ENCODE measurements at places on chromosomes 1 and 21.
A peak's percentile ranks its signal among the peaks of the same experiment; 100 is the strongest.

DNA sequence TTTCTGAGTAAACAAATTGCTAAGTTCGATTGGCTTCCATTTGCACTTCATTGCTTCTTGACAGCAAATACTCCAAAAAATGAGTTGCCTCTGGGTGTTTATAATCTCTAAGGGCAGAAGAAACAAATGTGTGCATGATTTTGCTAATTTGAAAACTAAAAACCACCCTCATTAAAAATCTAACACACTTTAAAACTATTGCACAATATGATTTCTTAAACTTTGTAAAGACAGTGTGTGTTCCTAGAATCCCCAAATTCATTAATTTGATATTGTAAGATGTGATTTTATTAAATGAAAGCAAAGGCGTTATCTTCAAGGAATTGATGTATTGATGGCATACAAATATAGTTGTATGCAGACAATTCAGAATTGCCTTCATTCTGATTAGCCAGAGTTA lies 350.9 kb downstream of the OLFM3 start:
- DNase-seq, result no peak

DNA sequence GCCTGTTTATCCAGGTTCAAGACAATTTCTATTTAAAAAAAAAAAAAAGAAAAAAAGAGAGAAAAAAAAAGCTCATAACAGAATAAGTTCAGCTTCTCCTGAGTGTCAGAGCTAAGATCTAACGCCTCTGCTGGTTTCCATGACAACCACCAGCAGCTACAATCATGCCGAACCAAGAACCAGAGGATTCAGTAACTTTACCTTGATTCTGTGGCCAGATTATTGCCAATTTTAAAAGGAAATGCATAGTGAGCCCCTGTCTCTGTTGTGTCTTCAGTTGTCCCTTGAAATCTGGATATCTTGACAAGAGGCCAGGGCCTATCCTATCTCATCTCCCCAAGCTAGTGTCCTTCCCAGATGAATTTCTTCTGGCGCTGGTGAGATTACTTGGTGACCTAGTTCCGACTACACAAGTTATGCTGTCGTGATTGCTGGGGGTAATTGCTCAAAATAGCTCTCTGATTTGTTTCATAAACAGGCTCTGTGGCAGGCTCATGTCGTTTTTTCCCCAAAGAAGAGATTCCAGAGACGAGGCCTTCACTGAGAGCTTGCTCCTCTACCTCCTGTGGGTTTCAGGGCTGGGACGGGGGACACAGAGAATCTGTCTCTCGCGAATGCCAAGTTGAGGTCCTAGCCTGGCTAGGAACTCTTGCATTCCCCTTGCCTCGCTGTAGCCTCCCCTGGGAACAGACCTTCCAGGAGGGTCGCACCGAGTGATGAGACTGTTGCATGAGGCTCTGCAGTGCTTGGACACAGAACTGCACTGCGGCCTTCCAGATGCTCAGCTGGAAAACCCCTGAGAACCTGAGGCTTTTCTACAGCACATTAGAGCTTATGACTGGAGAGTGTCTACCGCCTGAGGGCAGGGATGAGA lies 32.4 kb upstream of the SCCPDH start:
- DNase-seq, result no peak

- DNase-seq, result peak; percentile 12
Observed at GRCh38 chr1:109240158-109241152, 8.9 kb upstream of the CELSR2 start.

- DNase-seq, result no peak
Observed at GRCh38 chr1:110125810-110126209, 13.6 kb downstream of the UBL4B start.

DNA sequence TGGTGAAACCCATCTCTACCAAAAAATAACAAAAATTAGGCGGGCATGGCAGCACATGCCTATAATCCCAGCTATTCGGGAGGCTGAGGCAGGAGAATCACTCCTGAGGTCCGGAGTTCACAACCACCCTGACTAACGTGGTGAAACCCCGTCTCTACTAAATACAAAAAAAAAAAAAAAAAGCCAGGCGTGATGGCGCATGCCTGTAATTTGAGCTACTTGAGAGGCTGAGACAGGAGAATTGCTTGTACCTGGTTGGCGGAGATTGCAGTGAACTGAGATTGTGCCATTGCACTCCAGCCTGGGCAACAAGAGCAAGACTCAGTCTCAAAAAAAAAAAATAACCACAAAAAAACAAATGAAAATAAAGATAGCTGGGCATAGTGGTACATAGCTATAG lies 42.3 kb downstream of the CC2D1B start:
- no peak for DNase-seq

DNA sequence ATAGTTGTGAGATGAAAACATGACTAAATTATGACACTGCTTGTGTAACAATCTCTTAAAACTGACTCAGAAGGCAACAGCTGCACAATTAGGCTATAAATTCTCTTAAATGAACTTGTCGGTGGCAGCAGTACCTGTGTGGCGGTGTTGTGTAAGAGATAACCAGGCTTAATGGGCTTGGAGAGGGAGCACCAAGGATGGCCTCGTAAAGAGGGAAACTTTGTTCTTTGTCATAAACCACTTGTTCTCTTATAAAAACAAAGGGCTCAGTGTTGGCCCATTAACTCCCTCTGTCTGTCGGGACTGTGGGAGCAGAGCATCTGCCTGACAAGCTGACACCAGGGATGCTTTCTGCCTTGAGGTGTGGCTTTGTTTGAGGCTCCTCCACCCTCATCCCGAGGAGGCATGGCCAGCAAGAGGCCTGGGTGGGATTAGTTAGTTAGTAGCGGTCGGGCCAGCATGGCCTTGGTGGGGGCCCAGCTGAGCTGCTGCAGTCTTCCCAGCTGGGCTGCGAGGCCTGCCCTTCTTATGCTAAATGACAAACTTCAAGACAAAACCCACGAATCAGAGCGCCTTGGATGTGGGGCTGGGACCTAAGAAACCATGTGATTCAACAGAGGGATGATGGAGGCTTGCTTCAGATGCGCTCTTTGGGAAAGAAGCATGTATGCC lies 171.4 kb downstream of the CAMTA1 start:
- DNase-seq, result no peak

GRCh38 chr1:207644852-207645634 lies at the start of gene CR1L:
Gene CR1L (plus strand): TSS chr1:207645133. CDS start chr1:207645234, 101 bp downstream.
- peak; percentile 77 for DNase-seq

GRCh38 chr1:240100371-240100934 lies 8.8 kb downstream of the FMN2 start:
- DNase-seq, result no peak

DNA sequence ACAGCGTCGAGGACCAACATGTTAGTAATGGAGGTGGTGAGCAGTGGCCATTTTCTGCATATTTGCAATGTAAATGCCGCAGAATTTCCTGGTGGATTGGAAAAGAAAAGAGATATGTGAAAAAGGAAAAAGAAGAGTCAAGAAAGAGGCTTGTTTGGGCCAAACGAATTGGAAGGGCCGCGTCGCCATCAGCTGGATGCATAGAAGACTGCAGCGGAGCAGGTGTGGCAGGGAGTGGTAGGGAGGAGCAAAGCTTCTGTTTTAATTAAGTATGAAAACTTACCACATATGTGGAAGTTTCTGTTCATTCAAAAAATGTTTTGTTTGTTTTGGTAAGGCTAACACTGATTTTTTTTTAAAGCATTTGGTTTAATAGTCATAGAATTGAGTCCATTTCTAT lies 690.7 kb downstream of the NCAM2 start:
- DNase-seq, result no peak

DNA sequence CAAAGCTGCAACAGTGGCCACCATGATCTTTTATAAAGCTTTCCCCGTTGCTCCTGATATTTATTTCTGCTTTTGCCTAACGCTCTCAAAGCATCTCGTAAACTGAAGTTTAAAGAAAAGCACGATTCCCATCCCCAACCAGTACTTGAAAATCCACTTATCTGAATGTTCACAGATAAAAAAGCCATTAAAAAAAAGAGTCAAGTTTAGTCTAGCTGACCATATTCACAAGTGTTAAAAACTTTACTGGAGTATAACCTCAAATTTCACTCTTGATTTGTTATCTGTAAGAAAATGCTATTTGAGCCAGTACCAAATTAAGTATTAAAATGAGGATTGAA lies 34.6 kb upstream of the SLC45A3 start:
- no peak for DNase-seq

- DNase-seq, result no peak
Observed at GRCh38 chr1:110785055-110785454, 87.9 kb upstream of the CD53 start.

DNA sequence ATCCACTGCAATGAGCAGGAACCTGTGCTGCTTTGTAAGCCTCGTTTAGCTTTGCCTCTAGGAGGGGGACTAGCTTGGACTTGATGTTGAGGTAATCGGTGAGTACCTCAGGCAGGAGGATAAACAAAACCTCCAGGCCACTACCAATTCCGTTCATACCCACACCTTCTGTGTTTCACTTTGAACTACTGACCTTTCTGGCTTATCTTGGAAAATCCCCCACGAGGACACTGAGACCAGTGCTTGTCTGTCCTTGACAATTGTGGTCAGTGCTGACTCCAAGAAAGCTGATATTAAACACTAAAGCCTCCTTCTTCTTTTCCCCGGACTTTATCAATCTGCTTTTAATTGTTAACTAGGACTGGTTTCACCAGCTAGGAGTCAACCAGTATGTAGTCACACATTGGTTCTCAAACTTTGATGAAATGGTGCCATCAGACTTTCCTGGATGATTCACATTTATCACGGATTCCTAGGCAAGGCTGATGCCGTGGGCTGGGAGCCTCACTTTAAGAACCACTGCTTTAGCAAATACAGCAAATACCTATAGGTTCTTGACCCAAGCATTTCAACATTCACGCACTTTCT lies 52.7 kb downstream of the TGFB2 start:
- no peak for DNase-seq

DNA sequence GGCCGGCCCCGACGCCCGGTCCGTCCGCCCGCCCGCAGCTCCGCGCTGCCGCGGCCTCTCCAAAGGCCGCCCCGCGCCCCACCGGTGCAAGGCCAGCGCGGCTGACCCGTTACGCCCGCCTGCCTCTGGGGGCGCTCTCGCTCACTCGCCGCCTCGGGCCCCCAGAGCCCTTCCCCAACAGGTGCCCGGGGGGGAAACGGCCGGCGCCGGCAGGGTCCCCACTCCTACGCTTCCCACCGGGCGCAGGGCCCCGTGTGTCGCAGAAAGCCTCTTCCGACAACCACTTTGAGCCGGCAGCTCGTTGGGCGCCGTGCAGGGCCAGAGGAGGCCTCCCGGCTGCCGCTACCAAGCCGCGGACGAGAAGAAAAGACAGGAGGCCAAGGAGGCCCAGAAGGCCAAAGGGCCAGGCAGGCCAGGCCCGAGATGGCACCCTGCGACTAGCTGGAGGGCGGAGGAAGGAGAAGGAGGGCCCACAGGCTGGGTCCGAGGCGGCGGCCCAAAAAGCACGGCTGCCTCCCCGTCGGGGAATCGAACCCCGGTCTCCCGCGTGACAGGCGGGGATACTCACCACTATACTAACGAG lies 64.9 kb upstream of the FCGR2A start:
- DNase-seq, result peak; percentile 77

- peak; percentile 53 for DNase-seq
Observed at GRCh38 chr1:31957701-31958674, 19.8 kb upstream of the PTP4A2 start.

DNA sequence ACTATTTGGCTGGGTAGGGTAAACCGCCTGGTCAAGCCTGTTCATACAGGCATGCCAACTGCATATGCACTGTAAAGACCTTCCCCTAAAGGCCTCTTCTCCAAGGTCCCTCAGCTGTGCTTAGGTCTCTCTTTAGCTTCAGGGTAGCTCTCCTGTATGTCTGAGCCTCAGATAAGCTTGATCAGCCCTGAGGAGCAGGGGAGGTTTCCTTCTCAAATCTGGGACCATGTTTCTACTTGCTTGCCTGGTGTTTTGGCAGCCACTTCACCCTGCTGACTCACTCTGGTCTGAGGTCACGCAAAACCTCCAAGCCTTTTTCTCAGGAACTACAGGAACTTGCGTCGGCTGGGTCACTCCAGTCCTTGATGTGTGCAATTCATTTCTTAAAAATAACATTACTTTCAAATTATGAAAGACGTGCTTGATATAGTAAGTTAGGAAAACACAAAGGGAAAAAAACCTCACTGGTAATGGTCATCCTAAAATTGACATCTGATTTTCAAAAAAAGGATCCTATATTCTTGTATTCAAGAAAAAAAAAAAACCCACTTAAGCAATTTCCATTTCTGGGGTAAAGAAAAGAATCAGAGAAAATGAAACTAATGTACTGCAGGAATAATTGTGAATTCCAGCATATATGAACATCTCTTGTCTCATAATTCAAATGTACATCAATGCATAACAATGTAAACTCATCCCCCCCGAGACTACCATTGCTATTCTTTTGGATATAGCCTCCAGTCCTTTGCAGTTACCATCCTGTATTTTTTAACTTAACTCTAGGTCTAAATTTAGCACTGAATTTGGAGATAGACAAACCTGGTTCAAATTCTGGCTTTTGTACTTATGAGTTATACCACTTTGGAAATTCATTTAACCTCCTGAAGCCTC lies 24.8 kb upstream of the RNF19B start:
- DNase-seq, result peak; percentile 60

DNA sequence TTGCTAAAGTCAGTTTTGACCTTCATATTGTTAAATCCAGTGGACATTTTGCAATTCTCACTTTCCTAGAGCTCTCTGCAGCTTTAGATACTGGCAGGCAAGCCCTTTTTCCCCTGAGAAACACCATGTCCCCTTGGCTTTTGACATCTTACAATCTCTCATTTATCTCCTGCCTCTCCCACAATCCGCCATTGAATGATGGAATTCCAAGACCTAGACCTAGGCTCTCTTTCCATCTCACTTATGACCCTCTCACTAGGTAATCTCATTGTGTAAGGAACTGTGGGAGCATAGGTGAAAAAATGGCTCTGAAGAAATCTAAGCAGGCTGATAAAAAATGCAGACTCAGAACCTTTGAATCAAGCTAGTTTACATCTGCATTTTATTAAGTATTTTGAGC lies 2.0 kb downstream of the KYAT3 start:
- no peak for DNase-seq

- no peak for DNase-seq
Observed at GRCh38 chr21:42467140-42467983, 28.7 kb downstream of the RSPH1 start.

DNA sequence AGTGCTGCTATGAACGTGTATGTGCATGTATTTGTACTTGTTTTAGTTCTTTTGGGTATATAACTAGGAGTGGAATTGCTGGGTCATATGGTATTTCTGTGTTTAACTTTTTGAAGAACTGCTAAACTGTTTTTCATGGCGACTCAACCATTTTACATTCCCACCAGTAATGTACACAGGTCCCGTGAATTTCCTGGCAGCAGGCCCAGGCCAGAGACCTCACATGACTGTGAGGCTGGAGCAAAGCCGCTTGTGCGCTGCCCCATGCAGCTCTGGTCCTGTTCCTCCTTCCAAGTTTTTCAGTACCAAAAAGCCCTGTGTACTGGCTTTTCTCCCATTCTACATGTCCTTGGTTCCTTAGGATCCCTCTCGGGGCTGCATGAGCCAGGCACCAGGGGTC lies 29.6 kb downstream of the ACOT11 start:
- DNase-seq, result no peak

Data from activated T-cell treated with anti-CD3 and anti-CD28 coated beads for 48 hours (primary cell).